NCI-H774 (cell line): ENCODE measurements at places on chromosomes 2 and 18.

DNA sequence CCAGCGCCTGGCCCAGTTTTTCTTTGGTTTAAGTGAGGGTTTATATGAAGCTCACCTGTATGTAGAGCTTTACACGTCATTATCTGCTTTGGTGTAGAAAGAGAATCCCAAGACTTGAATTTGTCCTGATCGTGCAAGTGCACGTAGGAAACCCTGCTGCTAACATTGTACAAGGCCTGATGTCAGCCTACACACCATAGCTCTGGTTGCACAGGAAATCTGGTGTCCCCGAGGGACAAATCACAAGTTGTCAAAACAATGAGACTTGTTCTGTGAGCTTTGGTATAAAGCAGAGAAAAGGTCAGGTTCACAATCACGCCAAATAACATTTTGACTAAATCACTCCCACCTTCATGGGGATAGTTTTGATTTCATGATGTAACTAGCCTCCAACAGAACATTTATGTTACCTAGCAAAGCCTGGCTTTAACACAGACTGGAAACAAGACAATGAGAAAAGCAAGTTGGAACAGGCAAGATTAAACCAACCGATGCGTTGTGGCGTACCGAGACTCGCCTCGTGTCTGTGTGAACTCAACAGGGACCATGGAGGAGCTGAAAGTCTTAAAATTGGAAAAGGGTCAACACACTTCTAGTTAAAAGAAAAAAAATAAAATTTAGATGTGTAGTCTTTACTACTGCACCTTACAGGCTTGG, 41.4 kb downstream of the ZAP70 start:
- no peak for DNase-seq

- no peak for DNase-seq
These were observed 260.0 kb downstream of the ASXL3 start for GRCh38 chr18:33838054-33838453.

GRCh38 chr2:237927135-237927534, 39.7 kb upstream of the UBE2F start:
- DNase-seq: no peak

GRCh38 chr18:22839340-22839821, 93.7 kb upstream of the RBBP8 start:
- no peak for DNase-seq

GRCh38 chr2:15734674-15735483, 143.2 kb downstream of the DDX1 start:
- DNase-seq: no peak

DNA sequence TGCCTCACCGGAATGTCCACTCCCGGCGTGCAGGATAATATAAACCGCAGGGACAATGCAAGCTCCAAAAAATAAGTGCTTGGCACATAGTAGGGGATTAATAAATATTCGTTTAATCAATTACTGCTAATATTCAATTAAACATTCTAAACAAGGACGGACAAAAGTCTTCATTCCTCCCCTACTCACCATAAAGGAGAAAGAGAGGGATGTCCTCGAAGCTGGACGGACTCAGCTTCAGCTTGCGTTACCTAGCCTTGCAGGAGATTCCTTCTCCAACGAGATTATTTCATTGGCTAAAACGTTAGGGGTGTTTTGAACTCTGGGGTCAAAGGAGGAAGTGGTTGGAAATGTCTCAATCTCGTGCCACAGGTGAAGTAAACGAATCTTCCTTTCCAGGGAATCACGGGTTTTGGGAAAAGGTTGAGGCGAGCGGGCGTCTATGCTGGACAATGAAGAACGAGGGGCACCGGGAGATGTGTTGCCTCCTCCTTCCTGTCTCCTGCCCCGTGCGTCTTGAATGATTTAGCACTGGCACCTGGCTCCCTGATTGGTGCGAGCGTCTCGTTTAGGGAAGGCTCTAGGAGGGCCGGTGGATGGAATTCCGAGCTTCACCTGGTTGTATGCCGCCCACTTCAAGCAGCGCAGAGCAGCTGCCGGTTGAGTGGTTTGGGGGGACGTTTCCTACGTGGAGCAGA, 2.0 kb upstream of the GAD1 start:
- DNase-seq: peak; percentile 83

GRCh38 chr2:5077479-5078089, 614.6 kb upstream of the SOX11 start:
- DNase-seq: no peak

- no peak for DNase-seq
These were observed 130.8 kb upstream of the NT5C1B start for GRCh38 chr2:18719978-18720775.

- DNase-seq: no peak
These were observed 38.9 kb downstream of the INO80C start for GRCh38 chr18:35458677-35459441.

- DNase-seq: no peak
These were observed 92.1 kb downstream of the TMEM18 start for GRCh38 chr2:584863-585823.

- no peak for DNase-seq
These were observed 11.1 kb downstream of the NR4A2 start for GRCh38 chr2:156321243-156321904.

GRCh38 chr18:31774962-31775361, 14.3 kb upstream of the SLC25A52 start:
- no peak for DNase-seq

GRCh38 chr2:30433541-30434299, 13.3 kb upstream of the LCLAT1 start:
- no peak for DNase-seq

DNA sequence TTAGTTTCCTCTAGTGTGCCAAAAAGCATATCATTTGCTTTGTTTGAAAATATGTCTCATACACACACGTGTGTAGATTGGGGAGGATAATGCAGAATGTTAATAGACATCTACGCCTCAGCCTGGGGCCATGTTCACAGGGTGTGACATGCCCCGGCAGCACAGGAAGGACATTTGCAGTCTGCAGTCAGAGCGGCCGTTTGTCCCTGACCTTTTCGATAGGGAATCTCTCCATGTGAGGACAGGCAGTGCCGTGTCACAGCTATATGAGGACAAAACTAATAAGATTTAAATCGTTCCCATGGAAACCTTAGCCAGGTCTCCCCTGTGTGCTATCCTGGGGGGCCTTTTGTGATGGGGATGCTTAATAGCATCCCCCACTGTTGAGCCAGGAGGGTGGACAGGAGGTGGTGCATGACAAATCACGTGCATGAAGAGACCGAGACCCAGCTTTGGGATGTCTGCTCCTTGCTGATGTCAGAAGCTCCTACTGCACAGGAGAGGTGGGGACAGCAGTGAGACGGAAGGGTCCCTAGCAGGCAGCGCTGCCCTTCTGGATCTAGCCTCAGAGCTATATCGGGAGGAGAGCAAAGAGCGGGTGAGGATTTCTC, 100.6 kb downstream of the RNF144A start:
- DNase-seq: no peak

- DNase-seq: peak; percentile 26
These were observed 51.4 kb upstream of the RIOK3 start for GRCh38 chr18:23401400-23402347.

DNA sequence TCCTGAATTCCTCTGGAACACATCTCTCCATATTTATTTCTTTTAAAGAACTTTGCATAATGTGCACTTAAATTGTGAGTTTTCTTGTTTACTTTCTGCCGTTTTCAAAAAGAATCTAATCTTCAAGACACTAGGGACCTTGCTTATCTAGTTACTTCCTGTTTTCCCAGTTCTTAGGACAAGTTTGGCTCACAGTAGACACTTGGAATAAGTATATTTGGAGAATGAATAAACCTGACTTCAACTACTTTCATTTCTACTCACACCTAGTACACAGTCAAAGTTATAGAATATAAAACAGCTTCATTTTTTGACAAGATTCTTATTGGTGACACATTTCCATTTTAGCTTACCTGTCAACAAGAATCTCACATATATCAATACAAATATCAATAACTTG, 155.6 kb upstream of the CCDC195 start:
- DNase-seq: no peak

- no peak for DNase-seq
These were observed 272.9 kb downstream of the SLC8A1 start for GRCh38 chr2:40178971-40179370.

DNA sequence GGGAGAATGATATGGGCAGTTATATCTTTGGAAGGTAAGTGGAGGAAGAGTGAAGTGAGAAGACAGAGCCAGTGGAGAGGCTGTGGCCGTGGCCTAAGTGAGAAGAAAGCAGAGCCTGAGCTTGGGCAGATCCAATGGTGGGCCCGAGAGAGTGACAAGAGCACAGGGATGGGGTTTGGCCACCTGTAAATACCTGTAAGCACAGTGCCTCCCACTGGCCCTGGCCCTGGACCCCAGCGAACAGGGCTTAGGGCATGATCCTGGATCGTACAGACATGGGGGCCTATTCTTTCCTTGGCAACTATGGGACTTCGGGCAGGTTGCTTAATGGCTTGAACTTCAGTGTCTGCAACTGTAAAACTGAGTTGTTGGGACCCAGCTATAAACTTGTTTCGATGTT, 44.1 kb downstream of the MTCL1 start:
- no peak for DNase-seq

- no peak for DNase-seq
These were observed 988 bp upstream of the KCNE4 start for GRCh38 chr2:223050900-223051504.

DNA sequence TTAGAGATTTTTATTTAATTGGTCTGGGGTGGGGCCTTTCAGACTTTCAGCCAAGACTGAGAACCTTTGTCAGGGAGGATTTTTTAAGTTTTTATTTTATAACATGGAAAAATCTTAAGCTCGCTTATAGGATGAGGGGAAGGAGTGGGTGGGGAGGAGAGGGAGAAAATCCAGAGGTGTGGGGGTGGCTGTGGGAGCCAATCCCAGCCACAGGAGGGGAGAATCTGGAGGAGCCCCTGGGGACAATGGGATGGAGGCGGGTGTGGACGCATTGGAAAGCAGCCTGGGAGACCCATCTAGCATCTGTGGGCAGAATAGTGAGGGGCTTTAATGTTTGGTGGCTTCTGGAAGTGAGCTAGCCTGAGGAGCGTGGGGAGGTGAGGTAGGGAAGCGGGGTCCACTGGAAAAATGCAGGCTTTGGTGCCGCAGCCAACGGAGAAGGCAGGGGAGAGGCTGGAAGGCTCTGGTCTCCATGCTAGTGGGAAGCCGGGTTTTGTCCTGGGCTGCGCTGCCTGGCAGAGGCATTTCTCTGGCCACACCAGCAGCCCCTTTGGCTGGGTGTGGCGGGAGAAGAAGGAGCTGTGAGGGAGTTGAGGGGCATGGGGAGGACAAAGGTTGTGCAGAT, 11.5 kb upstream of the INPP5D start:
- no peak for DNase-seq

DNA sequence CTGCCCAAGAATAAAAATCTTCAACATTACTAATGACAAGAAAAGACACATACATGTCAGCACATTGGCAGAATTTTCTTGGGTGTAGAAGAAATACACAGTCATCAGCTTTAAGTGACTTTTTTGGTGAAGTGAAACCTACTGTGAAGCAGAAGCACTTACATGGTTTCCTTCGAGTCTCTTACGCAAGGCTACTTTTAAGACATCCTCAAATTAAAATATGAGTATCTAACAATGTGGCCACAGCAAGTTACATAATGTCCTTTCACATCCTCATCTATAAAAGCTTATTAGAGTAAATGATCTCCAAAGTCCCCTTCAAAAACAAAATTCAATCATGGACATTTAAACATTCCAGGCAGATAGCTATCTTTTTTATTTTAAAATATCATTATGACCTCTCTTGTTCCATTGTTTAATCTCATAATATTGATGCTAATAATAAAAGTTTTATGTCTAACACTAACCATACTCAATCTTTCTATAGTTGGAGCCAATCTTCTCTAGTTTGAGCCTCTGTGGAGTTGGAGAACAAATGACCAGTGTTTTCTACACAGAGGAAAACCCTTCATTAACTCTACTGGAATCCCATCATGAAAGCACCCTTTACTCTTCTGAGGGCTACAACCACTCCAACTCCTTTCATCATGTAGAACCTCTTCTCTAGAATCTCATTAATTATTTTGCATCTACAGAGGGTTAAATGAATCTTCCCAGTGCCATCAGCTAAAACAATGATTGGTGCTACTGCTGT, 182.2 kb upstream of the ZFP36L2 start:
- no peak for DNase-seq
